Activated CD4-positive, alpha-beta T cell treated with anti-CD3 and anti-CD28 coated beads, Interleukin-2, Interleukin-4, amounts not matched to agents 100 ng/mL and 50 ng/mL, durations not matched to agents 16 hours and 8 hours (primary cell): ENCODE measurements at places on chromosomes 2 and 18.

DNA sequence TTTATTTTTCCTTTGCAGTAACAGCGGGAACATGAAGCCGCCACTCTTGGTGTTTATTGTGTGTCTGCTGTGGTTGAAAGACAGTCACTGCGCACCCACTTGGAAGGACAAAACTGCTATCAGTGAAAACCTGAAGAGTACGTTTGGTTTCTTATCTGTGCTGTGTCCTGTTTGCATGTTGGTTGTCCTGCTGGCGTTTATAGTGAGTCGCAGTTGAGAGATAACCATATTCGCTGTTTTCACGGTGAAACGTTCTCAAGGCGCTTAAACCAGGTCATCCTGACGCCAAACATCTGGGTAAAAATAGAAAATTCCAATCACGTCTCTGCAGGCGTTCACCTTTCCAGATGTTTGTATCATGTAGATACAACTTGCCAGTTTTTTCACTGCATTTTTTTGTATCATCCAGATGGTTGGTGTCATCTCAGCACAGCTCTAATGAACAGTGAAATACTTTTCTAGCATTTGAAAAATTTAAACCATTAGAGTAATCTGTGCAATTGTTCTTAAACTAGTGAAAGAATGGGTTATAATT lies 21.2 kb downstream of the CLUL1 start:
- DNase-seq = no peak

GRCh38 chr2:37865640-37866039 lies 59.4 kb upstream of the RMDN2 start:
- DNase-seq = no peak

DNA sequence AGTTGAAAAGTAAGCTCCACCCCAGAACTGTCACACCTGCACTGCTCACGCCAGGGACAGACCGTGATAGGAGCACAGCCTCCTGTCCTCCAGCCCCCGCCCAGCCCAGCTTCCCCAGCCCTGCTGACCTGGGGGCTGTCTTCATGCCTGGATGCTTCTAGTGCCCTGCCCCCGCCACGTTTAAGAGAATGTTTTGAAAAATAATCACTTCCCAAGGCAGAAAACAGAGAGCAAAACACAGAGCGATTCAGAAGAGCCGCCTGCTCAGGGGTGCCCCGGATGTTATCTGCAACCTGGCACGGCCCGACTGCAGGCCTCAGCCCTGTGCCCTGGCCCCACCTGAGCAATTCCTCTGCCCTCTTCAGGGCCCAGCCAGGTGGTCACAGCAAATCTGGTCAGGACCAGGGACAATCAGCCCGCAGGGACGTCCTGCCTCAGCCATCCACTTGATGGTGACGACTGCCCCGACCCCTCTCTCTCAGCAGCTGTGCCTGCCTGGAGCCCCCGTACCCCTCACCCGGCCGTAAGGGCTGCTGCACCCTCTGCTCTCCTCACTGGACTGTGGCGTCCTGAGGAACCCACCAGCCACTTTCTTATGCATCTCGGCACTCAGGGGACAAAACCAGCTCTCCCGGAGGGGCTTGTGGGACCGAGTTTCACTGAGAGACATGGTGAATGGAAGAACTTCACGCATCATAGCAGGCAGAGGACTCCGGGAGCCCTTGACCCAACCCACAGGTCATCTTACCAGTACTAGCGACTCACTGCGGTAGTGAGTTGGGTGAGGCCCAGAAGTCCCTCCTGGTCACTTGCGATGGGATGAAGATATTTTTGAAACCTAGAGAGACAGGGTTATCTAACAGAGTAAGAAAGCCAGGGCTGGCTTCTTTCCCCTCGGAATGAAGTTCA lies 30.2 kb downstream of the ADI1 start:
- no peak for DNase-seq

- no peak for DNase-seq
Measured at GRCh38 chr18:69495338-69495737, 94.7 kb downstream of the DOK6 start.

- DNase-seq = no peak
Measured at GRCh38 chr18:39600894-39601293, 2035.3 kb upstream of the CELF4 start.

DNA sequence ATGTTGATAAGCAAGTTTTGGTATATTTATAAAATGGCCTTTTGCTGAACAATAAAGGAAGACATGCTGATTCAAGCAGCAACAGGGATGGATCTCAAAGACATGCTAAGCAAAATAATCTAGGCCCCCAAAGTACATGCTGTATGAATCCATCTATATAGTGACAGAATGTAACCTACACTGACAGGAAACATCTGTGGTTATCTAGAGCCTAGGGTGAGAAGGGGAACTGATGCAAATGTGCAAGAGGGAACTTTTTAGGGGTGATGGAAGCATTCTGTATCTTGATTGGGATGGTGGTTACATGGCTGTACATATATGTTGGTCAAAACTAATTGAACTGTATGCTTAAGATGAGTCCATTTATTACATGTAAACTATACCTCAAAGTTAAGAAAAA lies 24.2 kb downstream of the CNRIP1 start:
- DNase-seq = no peak

GRCh38 chr2:27209621-27210401 lies 2.0 kb upstream of the ATRAID start:
- DNase-seq = no peak

DNA sequence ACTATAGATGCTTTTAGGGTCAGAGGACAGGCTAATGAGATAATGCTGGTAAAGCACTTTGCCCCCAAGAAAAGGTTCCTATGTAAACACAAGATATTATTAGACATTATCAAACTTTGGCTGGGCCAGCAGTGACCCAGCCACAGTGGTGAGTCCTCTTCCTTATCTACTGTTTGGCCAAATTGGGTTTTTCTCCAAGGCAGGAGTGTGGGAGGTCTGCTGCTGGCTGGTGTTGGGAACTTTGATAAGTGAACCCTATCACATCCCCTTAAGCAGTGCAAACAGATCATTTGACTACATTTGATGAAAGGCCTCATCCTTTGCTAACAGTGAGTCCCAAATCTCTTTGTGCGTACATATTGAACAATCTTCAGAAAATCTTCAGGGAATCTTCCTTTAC lies 16.2 kb downstream of the FZD7 start:
- DNase-seq = no peak

DNA sequence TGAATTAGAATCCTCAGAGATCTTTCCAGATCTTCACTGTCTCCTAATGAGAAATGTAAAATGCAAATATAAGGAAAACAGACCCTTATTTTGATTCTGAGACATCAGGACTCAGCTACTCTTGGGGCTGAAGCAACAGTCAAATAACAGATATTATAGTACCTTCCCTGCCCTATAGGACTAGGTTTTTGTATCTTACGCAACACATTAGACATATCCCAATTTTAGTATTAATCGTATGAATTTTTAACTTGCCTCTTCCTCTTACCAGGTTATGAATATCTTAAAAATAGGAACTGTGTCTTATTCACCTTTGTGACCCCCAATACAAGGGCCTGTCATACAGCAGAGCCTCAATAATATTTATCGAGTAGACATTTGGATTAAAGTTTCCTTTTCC lies 12.0 kb upstream of the SLC25A52 start:
- no peak for DNase-seq

- no peak for DNase-seq
Measured at GRCh38 chr2:200446612-200447011, 63.3 kb downstream of the KCTD18 start.

DNA sequence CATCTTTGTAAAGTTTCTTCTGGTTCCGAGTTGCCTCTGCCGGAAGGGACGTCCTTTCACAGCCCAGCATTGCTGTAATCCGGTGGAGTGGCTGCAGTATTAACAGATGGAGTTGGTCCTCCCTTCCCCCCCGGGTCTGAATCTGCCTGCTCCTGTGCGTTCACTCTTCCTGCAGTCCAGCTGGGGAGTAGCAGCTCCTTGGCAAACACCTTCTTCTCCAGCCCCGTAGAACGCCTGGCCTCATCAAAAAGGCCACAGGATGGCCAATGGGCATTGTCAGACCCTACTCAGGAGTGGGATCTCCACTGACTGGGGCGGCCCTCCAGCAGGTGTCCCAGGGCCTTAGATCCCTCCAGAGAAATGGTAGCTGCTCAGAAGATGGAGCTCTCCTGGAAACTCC lies 234.0 kb downstream of the FAM210A start:
- no peak for DNase-seq

- no peak for DNase-seq
Measured at GRCh38 chr2:10304458-10305253, 2.0 kb downstream of the HPCAL1 start.

GRCh38 chr2:78839259-78839658 lies 186.2 kb upstream of the REG3G start:
- DNase-seq = no peak

DNA sequence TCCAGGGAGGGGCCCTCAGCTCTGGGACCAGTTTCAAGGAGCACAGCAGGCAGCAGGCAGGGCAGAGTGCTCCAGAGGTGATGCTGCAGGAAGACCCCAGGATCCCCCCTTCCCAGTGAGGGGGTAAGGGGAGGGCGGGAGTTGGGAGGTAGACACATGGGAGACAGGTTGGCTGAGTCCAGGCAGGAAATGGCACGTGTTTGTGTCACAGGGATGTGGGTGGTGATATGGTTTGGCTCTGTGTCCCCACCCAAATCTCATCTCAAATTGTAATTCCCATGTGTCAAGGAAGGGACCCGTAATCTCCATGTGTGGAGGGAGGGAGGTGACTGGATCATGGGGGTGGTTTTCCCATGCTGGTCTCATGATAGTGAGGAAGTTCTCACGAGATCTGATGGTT lies 25.2 kb upstream of the OTOS start:
- no peak for DNase-seq

- DNase-seq = no peak
Measured at GRCh38 chr2:103152556-103152955, 390.7 kb downstream of the TMEM182 start.

DNA sequence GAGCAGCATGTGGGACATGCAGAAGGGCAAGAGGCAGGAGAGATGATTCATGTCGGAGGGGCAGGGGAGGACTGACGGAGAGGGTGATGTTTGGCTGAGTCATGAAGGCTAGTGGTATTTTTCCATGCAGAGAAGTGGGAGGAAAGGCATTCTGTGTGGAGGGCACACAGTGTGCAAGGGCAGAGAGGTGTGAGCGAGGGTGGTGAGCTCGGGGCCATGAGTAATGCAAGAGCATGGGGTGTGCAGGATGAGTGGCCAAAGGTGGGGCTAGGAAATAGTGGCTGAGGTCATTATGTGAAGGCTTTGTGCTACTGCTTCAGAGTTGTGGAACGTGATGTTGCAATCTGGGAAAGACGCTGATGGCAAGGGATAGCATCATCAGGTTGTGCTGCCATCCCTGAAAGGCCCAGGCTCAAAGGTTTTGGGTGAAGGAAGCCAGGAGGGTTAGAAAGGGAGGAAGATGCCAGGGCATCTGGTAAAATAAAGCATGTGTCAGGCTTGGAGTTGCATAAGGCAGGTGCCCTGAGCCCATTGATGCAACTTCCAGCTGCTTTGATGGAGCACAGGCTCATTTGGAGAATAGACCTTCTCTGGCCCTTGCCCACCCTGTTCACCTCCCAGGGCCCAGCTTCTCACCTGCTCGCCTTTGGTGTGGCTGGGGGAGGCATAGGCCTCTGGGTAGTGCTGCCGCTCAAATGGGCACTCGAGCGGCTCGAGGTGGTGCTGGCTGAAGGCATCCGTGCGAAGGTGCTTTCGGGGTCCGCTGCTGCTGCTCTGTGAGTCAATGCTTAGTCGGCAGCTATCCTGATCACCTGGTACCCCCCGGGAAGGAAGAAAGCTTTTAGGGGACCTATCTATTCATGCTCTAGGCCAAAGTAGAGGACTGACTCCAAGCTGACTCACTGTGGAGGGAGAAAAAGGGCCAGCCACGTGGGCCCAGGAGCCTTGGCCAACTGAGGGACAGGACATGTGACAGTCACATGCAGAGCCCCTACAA lies 37.5 kb downstream of the PAX8 start:
- peak; percentile 28 for DNase-seq

- DNase-seq = no peak
Measured at GRCh38 chr2:212237350-212238095, 301.1 kb downstream of the ERBB4 start.
